SJCRH30 (cell line): ENCODE measurements at places on chromosomes 5 and 9. TPM values are rescaled to one million over a fixed set of nuclear protein-coding genes. Genes with fewer than 3 reads are reported as not detected.

- H3K27me3 ChIP-seq: no peaks in the 10 kb centered on the region
- H3K36me3 ChIP-seq: peaks cover 7% of the 10 kb centered on the region; the same call in 1 of the 2 replicates
- H3K4me1 ChIP-seq: peaks cover 15% of the 10 kb centered on the region
- no peak overlapping the region for H3K27ac ChIP-seq
- no peak overlapping the region for H3K4me3 ChIP-seq
Measured at GRCh38 chr5:40689438-40689837, 9.7 kb downstream of the PTGER4 start.

GRM6 gene
- not detected in 2 replicates for total RNA-seq

PCDHGA2 gene
- total RNA-seq: 0.71 and 1.0 TPM in 2 replicates

GRCh38 chr9:89095761-89096528 is 82.7 kb downstream of the SHC3 start:
- no peak overlapping the region for H3K4me3 ChIP-seq
- H3K4me1 ChIP-seq: no peaks in the 10 kb centered on the region
- H3K27ac ChIP-seq: no peak overlapping the region
- peaks cover 2% of the 10 kb centered on the region; the same call in 1 of the 2 replicates for H3K27me3 ChIP-seq
- DNase-seq: no peak

DNA sequence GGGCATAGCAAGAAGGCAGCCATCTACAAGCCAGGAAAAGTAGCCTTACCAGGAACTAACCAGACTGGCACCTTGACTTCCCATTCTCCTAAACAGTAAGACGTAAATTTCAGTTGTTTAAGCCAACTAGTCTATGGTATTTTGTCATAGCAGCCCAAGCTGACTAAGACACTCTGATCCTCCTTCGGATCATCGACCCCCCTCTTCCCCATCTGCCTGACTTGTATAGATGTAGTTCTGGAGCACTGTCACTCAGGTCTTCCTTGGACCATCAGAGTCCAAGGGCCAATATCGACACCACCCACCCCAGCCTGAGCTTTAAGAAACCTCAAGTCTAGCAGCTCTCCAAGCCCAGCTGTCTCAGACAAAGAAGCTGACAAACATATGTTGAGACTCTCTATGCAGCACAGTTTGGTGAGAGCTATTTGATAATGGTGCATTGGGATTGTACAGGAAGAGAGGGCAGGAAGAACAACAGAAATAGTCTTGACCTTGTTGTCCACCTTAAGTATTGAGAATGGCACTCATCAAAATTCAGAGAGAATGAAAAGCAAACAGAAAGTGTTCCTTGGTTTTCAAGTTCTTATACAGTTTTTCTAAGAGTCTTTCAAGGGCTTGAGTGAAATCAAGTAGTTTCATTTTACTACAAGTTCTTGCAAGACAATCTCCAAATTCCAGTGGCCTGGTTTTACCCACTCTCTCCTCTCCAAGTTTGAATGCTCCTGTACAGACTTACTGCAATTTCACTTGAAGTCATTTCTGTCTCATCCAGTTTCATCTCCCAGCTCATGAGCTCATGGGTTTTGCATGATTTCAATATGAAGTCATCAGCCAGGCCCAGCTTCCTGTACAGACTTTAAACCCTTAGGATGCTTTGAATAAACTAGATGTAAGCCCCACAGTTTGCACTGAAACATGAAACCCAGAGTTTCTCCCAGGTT is 122.3 kb upstream of the RAI14 start:
- H3K27me3 ChIP-seq: no peaks in the 10 kb centered on the region
- no peaks in the 10 kb centered on the region for H3K36me3 ChIP-seq
- DNase-seq: peak; percentile 49
- H3K27ac ChIP-seq: peak overlapping the region; percentile 33; the same call in 1 of the 2 replicates

DNA sequence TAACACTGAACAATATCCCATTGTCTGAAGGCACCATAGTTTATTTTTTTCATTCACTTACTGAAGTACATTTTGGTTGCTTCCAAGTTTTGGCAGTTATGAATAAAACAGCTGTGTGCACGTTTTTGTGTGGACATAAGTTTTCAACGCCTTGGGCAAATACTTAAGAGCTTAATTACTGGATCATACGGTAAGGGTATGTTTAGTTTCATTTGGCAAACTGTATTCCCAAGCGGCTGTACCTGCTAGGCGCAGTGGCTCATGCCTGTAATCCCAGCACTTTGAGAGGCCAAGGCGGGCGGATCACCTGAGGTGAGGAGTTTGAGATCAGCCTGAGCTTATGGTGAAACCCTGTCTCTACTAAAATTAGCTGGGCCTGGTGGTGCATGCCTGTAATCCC is 63.7 kb upstream of the FAM120A start:
- peaks cover 2% of the 10 kb centered on the region; the same call in 1 of the 2 replicates for H3K27me3 ChIP-seq
- no peak overlapping the region for H3K27ac ChIP-seq
- H3K36me3 ChIP-seq: no peaks in the 10 kb centered on the region
- H3K4me3 ChIP-seq: no peak overlapping the region
- H3K4me1 ChIP-seq: no peaks in the 10 kb centered on the region; the same call in 1 of the 2 replicates
- no peak for DNase-seq

OR1J2 gene
- total RNA-seq: not detected in 2 replicates

TSSK1B gene
- total RNA-seq: 0.08 TPM in 1 of 2 replicates, not detected in the other

BARHL1 gene
- not detected in 2 replicates for total RNA-seq

PCSK1 gene
- not detected in 2 replicates for total RNA-seq

- no peak for DNase-seq
- no peaks in the 10 kb centered on the region for H3K4me1 ChIP-seq
- no peaks in the 10 kb centered on the region for H3K27me3 ChIP-seq
- no peak overlapping the region for H3K27ac ChIP-seq
- H3K36me3 ChIP-seq: peaks cover 3% of the 10 kb centered on the region; the same call in 1 of the 2 replicates
Measured at GRCh38 chr5:64839936-64840335, 71.2 kb downstream of the CWC27 start.

DNA sequence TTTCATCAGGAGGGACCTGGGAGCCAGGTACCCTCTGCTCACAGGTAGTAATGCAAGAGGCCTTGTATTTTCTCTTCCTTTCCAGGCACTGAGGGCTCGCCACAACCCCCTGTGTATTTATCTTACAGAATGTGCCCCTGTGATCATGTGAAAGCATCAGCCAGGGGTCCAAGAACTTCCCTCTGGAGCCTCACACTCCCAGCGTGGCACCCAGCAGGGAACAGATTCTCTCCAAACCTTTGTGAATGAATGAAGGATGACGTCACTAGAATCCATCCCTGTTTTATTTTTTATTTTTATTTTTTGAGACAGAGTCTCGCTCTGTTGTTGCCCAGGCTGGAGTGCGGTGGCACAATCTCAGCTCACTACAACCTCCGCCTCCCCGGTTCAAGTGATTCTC is 107.3 kb upstream of the IER5L start:
- H3K4me1 ChIP-seq: no peaks in the 10 kb centered on the region
- H3K4me3 ChIP-seq: no peak overlapping the region
- no peak overlapping the region for H3K27ac ChIP-seq
- no peaks in the 10 kb centered on the region for H3K36me3 ChIP-seq
- H3K27me3 ChIP-seq: peaks cover 58% of the 10 kb centered on the region

MAN2A1 gene
- 40.8 and 45.8 TPM in 2 replicates for total RNA-seq

DNA sequence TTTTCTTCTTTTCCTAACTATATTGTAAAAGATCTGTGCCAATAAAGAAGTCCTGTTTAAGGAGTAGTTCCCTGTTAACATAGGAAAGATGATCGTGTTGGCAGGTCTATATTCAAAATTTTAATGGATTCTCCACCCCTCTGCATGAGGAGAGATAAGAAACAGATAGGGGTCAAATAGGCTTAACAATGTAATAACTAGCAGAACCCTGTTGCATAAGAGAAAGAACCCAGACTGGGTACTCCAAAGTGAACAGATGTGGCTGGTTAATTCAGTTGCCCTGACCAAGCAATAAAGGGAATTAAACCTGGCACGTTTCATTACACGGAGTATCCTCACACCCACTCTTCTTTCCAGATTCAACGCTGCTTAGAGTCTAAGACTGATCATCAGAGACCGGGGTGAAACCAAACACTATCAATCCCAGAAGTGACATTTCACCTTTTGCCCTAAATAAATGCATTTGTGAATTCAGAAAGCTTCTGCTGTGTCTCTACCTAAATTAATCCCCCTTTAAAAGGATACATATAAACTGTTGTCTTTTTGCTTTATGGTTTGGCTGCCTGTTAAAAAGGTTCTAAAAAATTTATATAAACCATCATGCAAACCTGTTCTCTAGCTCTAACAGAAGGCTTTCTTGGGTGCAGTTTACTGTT is 1276.9 kb upstream of the WWC1 start:
- no peaks in the 10 kb centered on the region for H3K36me3 ChIP-seq
- peaks cover 6% of the 10 kb centered on the region; the same call in 1 of the 2 replicates for H3K4me1 ChIP-seq
- no peaks in the 10 kb centered on the region for H3K27me3 ChIP-seq
- no peak for DNase-seq
- H3K4me3 ChIP-seq: no peak overlapping the region
- H3K27ac ChIP-seq: no peak overlapping the region

GRCh38 chr9:38621434-38622287 is 1.3 kb upstream of the ANKRD18A start:
- no peaks in the 10 kb centered on the region for H3K27me3 ChIP-seq
- H3K27ac ChIP-seq: peak overlapping the region; percentile 78
- DNase-seq: peak; percentile 79

DNA sequence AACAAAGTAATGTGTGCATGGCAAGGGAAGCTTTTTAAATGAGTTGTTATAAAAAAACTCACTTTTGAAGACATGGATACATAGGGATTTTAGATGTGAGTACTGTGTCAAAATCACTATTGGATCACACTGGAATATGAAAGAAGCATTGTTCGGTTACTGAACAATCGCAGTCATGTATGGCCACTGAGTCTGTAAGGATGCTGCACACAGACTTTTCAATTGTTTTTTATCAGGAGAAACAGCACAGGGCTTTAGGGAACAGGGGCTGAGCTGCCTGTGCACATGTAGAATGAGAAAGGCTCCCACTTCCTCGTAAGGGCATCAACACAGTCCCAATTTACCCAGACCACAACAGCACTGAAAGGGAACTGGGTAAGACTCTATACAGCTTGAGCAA is 1333.9 kb upstream of the DMAC1 start:
- H3K27ac ChIP-seq: no peak overlapping the region
- no peak overlapping the region for H3K4me3 ChIP-seq

- no peak for DNase-seq
- H3K4me3 ChIP-seq: no peak overlapping the region
- H3K27ac ChIP-seq: no peak overlapping the region
- no peaks in the 10 kb centered on the region for H3K27me3 ChIP-seq
- H3K36me3 ChIP-seq: no peaks in the 10 kb centered on the region
- peaks cover 17% of the 10 kb centered on the region for H3K4me1 ChIP-seq
Measured at GRCh38 chr5:107533910-107534876, 136.5 kb downstream of the EFNA5 start.

SLU7 gene
- total RNA-seq: 38.1 and 45.7 TPM in 2 replicates

- no peaks in the 10 kb centered on the region for H3K27me3 ChIP-seq
- H3K4me1 ChIP-seq: peaks cover 5% of the 10 kb centered on the region
- 0 out of 2 replicates have a peak, but pooled peaks cover 7% of the 10 kb centered on the region for H3K36me3 ChIP-seq
- no peak for DNase-seq
- H3K27ac ChIP-seq: no peak overlapping the region
- H3K4me3 ChIP-seq: no peak overlapping the region
Measured at GRCh38 chr9:92737216-92737606, 27.4 kb downstream of the BICD2 start.

- H3K4me3 ChIP-seq: no peak overlapping the region
- H3K36me3 ChIP-seq: no peaks in the 10 kb centered on the region
- no peaks in the 10 kb centered on the region for H3K27me3 ChIP-seq
- H3K27ac ChIP-seq: no peak overlapping the region
Measured at GRCh38 chr5:116746668-116747067, 172.0 kb upstream of the SEMA6A start.

PTGR1 gene
- total RNA-seq: 92.3 and 93.5 TPM in 2 replicates

NME5 gene
- not detected in 2 replicates for total RNA-seq

GRCh38 chr5:140150201-140150600 is 24.5 kb downstream of the IGIP start:
- H3K27ac ChIP-seq: no peak overlapping the region
- H3K4me1 ChIP-seq: no peaks in the 10 kb centered on the region
- no peak for DNase-seq
- no peaks in the 10 kb centered on the region for H3K36me3 ChIP-seq
- H3K27me3 ChIP-seq: no peaks in the 10 kb centered on the region; the same call in 1 of the 2 replicates

GRCh38 chr5:8391911-8392310 is 523.0 kb downstream of the MTRR start:
- no peaks in the 10 kb centered on the region for H3K4me1 ChIP-seq
- H3K27me3 ChIP-seq: no peaks in the 10 kb centered on the region
- H3K27ac ChIP-seq: no peak overlapping the region
- H3K4me3 ChIP-seq: no peak overlapping the region
- no peaks in the 10 kb centered on the region for H3K36me3 ChIP-seq

GRCh38 chr5:97554977-97555643 is 372.1 kb upstream of the RIOK2 start:
- no peaks in the 10 kb centered on the region; the same call in 1 of the 2 replicates for H3K4me1 ChIP-seq
- no peaks in the 10 kb centered on the region for H3K36me3 ChIP-seq
- H3K4me3 ChIP-seq: no peak overlapping the region
- no peaks in the 10 kb centered on the region for H3K27me3 ChIP-seq
- no peak overlapping the region for H3K27ac ChIP-seq

DNA sequence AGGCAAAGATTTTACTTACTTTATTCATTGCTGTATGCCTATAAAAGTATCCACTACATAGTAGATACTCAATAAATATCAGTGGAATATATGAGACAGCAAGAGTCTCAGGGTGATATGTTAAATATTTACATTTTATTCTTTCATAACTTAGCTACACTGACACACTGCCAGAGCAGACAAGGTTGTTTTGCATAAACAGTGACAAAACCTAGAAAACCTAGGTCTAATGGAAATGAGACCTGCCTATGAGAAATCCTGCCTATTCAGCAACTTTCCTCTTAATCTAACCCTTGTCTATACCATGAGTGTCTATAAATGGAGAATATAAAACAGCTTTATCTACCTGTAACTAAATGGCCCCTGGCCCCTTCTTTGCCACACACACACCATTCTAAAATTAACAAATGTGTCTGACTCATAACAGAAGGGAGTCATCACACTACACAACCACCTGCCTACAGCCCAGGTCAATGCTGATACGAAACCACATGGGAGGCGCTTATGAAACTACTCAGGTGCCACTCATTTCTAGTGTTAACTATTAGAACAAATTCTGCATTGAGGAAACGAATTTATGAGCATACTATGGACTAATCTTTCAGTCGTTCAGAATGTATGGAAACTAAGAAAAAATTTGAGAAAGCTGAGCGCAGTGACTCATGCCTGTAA is 60.3 kb downstream of the UBAP2 start:
- H3K27me3 ChIP-seq: no peaks in the 10 kb centered on the region
- no peaks in the 10 kb centered on the region for H3K4me1 ChIP-seq
- DNase-seq: no peak
- H3K36me3 ChIP-seq: peaks cover 27% of the 10 kb centered on the region
- no peak overlapping the region for H3K4me3 ChIP-seq

- no peaks in the 10 kb centered on the region for H3K27me3 ChIP-seq
- no peak for DNase-seq
- H3K27ac ChIP-seq: no peak overlapping the region
- H3K4me1 ChIP-seq: no peaks in the 10 kb centered on the region
Measured at GRCh38 chr5:81601919-81602318, 149.0 kb downstream of the SSBP2 start.

DNA sequence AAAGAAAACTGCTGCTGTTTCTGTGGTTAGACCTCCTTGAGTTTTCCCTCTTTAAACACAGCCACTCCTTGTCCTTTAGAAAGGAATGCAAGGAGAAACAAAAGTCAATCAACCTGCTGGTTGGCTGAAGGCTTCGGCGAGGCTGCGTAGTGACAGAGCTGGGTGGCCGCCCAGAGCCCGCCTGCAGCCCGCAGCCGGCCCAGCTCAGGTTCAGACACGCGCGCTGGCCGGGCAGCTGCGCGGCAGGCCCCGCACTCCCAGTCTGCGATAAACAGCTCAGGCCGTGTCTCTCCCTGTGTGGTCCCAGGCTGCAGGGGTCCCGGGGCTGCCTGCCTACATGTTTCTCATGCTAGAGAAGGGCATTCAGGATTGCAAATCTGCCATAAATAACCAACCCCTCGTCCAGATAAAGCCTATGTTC is 115.4 kb downstream of the HSD17B3 start:
- no peaks in the 10 kb centered on the region for H3K36me3 ChIP-seq
- H3K27ac ChIP-seq: peak overlapping the region; percentile 79
- peaks cover 14% of the 10 kb centered on the region; the same call in 1 of the 2 replicates for H3K4me1 ChIP-seq
- no peaks in the 10 kb centered on the region for H3K27me3 ChIP-seq
